ENCODE measurements at places on chromosomes 2 and 18.

DNA sequence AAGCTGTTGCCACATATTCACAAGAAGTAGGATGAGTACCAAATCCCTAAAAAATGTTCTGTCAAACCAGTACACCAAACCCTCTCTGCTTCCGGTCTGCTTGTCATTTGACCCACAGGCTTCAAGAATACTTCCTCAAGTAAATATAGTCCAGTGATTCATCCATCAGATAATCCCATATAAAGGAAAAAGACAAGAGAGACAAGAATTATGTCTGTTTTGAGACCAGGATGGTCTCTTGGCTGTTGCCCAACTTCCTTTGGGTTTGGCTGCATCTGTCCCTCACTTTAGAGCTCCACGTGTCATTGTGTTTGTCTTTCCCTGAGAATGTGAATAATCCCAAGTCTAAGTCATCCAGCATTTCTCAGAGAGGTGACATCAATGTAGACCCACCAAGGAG, 91.5 kb upstream of the NRP2 start:
- no peak for DNase-seq

DNA sequence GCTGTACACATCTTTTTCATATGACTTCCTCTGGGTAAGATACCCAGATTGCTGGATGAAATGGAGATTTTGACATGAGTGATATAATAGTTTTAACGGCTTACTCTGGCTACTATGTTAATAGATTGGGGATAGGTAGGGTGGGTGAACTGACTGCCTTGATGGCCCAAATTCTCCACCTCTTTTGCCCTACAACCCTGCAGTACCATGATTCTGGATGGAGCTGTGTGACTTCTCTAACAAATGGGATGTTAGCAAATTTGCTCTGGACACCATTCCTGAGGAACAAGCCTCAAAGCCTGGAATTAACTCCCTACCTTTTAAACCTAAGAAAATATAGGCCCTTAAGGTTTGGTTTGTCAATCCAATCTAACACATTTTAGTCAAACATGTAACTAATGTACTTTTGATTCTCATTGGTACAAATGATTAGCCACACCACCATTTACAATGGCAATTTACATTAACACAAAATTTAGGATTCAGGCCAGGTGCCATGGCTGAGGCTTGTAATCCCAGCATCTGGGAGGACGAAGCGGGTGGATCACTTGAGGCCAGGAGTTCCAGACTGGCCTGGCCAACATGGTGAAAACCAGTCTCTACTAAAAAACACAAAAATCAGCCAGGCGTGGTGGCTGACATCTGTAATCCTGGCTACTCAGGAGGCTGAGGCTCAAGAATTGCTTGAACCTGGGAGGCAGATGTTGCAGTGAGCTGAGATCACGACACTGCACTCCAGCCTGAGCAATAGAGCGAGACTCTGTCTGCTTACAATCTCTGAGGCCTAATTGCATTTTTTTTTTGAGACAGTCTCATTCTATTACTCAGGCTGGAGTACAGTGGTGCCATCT, 12.8 kb downstream of the CLK1 start:
- DNase-seq = no peak

DNA sequence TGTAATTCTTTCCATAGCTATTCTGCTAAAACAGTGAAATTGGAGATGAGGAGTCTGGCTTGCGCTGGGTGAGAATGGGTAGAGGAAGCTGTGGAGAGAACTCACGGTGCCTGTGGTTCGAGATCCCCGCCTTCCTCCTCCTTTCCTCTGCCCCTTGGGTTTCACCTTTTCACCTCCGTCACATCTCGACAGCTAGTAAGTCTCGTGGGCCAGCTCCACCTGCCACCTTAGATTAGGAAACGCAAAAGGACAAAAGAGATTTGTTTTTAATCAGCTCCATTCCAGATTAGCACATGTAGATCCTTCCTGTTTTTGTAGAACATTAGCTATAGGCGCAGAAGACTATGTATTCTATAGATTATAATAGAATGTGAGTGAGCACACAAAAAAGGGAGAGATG, 20.6 kb downstream of the TRIB2 start:
- no peak for DNase-seq

- DNase-seq = no peak
These were observed 499.0 kb upstream of the CHAC2 start for GRCh38 chr2:53268626-53269025.

GRCh38 chr2:229633556-229633955, 80.8 kb downstream of the DNER start:
- no peak for DNase-seq

DNA sequence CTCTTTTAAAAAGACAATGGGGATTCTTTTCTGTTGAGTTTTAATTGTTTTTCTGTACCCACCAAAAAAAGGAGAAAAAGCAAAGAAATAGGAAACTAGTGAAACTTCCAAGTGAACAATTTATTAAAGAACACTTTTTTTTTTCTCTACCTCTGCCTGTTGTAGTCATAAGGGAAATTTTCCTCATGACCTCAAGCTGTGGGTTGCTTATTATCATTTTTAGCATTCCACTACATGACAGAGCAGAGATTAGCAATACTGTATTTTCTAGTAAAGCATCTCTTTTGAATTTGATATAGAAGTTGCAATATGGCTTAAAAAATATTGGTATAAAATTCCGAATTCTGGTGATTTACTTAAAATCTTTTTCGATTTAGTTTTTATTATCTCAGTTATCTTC, 87.9 kb upstream of the LRRTM1 start:
- no peak for DNase-seq

DNA sequence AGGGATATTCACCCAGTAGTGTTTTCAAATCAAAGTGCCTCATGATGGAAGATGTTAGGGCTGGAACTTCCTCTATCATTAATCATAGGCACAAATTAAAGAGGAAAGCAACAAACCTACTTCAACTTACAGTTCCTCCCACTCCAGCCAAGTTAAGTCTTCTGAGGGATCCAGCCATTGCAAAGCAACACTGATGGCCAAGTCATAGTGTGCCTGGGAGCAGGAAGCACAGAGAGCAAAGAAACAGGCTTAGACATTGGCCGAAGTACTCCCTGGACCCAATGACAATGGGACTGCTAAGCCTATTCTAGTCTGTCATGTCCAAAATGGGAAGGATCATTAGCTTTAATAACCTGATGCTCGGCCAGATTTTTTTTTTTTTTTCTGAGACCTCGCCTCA, 7.0 kb downstream of the C2orf80 start:
- no peak for DNase-seq

GRCh38 chr18:67285583-67285982, 230.9 kb downstream of the DSEL start:
- no peak for DNase-seq

GRCh38 chr18:10588975-10589374, 63.1 kb downstream of the NAPG start:
- no peak for DNase-seq

DNA sequence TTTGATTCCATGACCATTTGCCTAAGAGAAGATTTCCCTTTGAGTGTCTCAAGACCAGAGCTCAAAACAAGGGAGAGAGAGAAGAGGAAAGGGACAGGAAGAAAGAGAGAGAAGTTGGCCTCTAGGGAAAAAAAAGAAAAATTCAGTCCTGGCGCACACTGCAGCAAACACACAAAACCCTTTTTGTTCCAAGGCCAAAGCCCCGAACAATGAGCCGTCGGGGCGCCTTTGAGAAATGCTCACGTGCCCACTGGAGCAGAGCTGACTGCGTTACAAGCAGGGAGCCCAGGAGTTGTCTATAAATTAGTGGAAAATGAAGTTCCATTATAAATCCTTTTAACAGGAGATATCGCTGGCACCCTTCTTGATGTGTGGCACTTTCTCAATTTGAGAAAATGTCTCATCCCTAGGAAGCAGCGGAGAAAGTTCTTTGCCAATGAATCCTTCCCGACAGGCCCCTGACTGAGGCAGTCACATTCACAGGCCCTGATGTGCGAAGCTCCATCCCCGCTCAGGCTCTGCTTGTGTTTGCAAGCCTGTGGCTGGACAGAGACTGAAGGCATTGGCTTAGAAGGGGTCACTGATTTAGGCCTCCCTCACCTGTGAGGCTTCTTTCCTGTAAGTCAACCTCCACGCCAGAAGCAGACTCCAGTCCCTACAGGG, 32.1 kb upstream of the NCKAP5 start:
- DNase-seq = no peak

DNA sequence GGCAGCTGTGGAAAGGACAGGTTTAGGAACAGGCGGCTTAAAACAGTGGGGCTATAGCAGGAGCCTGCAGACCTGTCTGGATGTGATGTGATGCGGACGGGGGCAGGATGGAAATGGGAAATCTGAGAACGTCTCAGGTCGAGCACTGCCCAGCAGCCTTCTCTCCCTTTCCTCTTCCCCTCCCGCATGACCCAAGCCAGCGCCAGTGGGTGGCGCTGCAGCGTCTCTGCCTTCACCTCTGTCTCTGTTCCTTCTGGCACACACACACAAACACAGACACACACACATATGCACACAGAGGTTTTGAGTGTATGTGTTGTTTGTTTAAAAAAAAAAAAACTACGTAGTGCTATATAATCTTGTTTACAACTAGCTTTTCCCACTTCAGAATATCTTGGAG, 82.0 kb upstream of the SLC66A3 start:
- DNase-seq = no peak

DNA sequence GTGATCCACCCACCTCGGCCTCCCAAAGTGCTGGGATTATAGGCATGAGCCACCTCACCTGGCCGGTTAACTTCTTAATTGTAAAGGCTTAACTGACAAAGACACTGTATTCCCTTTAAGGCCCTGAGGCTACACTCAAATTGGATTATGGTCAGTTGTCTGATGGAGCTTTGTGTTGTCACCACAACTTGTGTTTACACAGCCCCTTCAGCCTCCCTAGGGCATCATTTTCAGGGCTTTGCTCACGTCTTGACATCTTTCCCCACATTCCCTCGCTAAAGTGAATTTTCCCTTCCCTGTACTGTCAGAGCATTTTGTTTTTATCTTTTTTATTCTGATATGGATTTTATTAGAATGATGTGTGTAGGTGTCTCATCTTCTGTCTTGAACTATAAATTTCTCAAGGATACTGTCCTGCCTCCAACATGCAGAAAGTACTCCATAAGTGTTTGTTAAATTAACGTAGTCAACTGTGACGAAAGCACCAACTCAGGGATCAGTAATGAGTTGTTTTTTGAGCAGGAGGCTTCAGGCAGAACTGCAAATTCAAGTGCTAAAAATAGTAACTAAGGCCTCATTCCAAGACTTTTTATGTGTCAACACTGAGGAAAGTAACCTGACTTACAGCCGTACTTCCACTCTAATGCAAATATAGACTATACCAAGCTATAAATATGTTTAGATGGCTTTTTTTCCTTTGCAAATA, 77.1 kb upstream of the NARS1 start:
- no peak for DNase-seq

- DNase-seq = no peak
These were observed 31.4 kb downstream of the HEATR5B start for GRCh38 chr2:37052600-37053332.

- DNase-seq = no peak
These were observed 42.4 kb downstream of the BMPR2 start for GRCh38 chr2:202418511-202418910.

DNA sequence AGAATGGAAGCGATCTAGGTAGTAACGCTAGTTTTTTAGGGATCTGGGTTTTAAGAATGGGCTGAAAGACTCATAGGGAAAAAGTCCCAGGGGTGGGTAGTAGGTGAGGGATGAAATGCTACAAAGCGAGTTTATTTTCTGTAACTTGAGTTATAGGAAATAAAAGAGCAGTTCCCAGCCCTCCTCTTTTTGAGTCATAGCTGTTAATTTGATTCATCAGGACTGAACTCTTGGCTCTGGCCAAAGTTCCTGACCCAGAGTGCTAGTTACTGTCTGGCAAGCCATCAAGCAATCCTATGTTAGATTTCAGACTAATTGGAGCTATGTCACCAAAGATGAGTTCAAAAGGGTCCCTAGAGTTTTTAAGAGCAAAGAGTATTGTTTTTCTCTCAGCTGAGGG, 17.4 kb upstream of the NOSTRIN start:
- DNase-seq = no peak

DNA sequence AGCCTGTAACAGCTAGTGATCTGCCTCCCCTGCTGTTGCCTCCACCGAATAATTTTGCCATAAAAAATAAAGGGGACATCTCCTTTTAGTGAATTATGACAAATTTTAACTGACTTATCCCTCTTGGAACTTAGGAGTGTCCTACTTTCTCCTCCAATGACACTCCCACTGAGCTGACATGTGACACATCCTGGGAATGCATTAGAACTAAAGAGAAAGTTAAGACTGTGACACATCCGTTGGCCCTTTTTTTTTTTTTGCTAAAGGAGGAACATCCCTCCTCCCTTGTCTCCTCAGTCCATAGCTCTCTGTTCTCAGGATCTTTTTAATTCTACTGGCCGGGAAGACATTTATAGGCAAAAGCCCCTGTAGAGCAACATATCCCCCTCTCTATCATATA, 268.2 kb downstream of the NRXN1 start:
- no peak for DNase-seq

- no peak for DNase-seq
These were observed 51.3 kb upstream of the SETBP1 start for GRCh38 chr18:44629406-44629805.

DNA sequence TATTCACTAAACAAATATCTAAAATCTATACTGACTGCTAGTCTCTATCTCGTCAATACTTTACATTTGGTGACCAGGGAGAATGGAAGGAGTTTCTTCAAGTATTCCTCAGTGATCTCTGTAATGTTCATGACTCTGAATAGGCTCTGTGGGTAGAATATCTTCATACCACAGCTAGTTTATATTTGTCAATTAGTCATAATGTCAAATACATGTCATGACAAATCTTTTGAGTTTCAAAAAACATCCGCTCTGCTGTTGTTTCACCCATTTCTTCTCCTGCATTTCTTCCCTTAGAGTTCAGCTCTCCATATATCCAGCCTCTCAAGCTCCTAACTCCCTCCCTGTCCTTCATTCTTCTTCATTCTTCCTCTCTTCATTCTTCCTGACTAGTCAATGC, 206.5 kb upstream of the FANCL start:
- no peak for DNase-seq

DNA sequence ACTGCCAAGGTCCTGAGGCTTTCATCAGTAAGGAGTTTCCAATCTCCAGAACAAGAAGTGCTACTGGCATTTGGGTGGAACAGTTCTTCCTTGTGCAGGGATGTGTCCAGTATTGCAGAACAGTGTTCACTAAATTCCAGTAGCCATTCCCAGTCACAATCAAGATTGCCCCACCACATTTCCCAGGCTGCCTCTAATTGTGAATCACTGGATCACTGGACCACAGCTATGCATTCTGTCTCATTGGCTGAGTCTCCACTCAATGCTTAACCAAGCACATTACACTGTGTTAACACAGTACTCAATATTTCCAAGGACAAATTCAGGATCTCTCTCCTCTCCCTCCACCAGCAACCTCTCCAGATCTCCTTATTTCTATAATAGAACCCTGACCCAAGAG, 160.2 kb upstream of the CCDC150 start:
- peak; percentile 93 for DNase-seq

DNA sequence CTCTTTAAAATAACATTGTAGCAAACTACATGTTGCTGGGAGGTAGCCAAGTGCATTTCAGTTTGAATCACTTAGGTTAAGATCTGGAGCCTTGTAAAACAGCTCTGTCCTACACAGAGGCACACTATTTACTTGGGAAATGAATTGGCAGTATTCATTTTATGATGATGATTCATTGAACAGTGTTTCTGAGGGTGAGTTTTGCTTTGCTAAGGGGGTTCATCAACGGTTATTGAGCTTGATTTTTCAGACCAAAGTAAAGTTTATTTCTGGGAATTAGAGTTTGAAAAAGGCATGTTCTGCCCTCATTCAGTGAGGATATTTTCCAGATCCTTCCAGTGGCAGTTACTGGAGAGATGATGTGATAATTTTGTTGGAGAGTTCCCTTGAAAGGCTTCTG, 55.6 kb downstream of the CCDC85A start:
- DNase-seq = no peak

Data from epithelial cell of proximal tubule (primary cell).